Esophagus mucosa (tissue), 1 donor: ENCODE measurements at places on chromosomes 6 and 20. TPM values are rescaled to one million over a fixed set of nuclear protein-coding genes. Genes with fewer than 3 reads are reported as not detected.

Gene FERMT1
- total RNA-seq = 34.0 TPM

DNA sequence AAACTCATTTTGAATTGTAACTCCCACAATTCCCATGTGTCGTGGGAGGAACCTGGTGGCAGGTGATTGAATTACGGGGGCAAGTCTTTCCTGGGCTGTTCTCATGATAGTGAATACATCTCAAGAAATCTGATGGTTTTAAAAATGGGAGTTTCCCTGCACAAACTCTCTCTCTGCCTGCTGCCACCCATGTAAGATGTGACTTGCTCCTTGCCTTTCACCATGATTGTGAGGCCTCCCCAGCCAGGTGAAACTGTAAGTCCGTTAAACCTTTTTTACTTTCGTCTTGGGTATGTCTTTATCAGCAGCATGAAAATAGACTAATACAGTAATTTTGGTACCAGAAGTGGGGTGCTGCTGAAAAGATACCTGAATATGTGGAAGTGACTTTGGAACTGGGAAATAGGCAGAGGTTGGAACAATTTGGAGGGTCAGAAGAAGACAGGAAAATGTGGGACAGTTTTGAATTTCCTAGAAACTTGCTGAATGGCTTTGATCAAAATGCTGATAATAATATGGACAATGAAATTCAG lies 41.4 kb upstream of the SAMHD1 start:
- ATAC-seq = no peak

DNA sequence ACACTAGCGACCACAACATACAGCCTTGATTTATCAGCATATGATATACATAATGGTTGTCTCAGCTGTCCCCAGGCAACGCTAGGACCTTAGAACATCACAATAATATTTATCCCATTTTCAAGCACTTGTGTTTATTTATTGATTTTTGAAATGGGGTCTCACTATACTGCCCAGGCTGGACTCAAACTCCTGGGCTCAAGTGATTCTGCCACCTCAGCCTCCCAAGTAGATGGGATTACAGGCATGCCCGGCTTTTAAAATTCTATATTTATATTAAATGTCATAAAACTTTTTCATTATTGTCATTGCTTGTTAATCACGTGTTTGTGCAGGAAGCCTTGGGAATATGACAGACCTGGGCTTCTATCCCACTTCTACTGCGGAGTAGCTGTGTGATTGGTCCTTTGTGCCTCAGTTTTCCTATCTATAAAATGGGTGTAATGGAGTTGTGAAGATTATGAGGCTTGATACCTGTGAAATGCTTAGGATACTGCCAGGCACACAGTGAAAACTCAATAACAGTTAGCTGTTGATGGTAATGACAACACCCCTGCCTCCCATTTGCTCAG lies 10.2 kb downstream of the COL20A1 start:
- no peak for ATAC-seq

- no peak for ATAC-seq
Observed at GRCh38 chr20:25147716-25148115, 47.8 kb upstream of the ENTPD6 start.

GRCh38 chr6:82270881-82271635 lies 23.5 kb upstream of the IBTK start:
- ATAC-seq = peak; percentile 49

Gene KIF25
- total RNA-seq = not detected
